Left kidney (tissue), 8 donors: ENCODE measurements at places on chromosomes 11 and 22. TPM values are rescaled to one million over a fixed set of nuclear protein-coding genes. Genes with fewer than 3 reads are reported as not detected.

DNA sequence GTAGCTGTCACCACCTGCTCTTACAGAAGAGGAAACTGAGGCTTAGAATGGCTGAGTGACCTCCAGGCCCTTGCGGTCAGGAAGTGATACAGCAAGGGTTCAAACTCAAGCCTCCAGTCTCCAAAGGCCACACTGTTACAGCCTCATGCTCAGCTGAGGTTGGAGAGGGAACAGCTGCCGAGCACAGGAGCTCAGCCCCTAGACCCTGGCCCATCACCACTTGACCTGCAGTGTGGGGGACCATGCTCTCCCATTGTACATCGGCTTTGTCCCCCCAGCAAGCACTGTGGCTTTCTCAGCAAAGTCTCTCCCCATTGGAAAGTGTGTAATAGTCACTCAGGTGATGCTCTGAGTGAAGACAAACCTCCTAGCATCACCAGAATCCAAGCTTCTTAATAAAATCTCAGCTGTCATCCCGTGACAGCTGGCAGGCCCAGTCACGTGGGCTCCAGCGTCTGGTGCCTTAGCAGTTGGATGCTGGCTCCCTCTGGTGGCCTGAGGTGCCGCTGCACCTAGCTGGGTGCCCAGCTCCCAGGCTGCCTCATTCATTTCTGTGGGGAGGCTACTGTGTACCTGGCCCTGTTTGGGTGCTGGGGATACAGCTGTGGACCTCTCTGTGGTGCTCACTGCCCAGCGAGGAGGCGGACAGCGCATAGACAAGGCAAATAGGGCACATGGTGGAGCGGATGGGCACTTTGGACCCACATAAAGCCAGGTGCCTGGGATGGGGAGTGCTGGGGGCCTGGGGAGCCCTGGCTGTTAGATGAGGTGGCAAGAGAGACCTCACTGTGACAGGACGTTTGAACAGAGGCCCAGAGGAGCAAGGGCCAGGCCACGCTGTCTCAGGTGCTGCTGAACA lies 19.1 kb upstream of the MYRF start:
- peak; percentile 77 for DNase-seq

DNA sequence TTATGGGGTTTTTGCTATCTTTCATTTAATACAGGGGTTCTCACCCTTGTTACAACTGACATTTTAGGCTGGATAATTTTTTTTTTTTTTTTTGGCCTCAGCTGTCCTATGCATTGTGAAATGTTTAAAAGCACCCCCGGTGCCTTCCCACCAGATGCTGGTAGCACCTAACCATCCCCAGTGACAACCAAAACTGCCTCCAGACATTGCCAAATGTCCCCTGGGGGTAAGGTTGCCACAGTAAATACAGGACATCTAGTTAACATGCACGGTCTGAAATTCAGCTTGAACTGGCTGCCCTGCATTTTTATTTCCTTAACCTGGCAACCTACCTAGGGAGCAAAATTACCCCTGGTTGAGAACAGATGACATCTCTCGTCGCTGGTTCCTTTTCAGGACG lies 72.4 kb downstream of the CYTH4 start:
- DNase-seq = no peak

GRCh38 chr11:8386134-8386864 lies 122.6 kb upstream of the LMO1 start:
- no peak for DNase-seq

- DNase-seq = no peak
Observed at GRCh38 chr11:134380785-134381184, 31.3 kb downstream of the B3GAT1 start.

- no peak for DNase-seq
Observed at GRCh38 chr11:74971424-74971823, 17.3 kb upstream of the NEU3 start.

GRCh38 chr11:113529606-113530005 lies 54.4 kb upstream of the DRD2 start:
- DNase-seq = no peak

DNA sequence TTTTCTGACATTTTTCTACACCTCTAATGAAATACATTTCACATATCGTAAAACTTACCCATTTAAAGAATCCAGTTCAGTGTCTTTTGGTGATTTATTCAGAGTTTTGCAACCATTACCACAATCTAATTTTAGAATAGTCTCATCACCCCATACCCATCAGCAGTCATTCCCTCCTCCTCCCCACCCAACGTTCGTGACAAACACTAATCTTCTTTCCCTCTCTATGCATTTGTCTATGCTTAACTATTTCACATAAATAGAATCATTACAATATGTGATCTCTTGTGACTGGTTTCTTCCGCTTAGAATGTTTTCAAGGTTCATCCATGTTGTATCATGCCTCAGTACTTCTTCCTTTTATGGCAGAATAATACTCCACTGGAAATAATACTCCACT lies 9.5 kb downstream of the TTC28 start:
- no peak for DNase-seq

GRCh38 chr22:22099194-22099486 lies 116.6 kb upstream of the TOP3B start:
- no peak for DNase-seq

GRCh38 chr22:27554841-27555456 lies 246.6 kb downstream of the MN1 start:
- DNase-seq = no peak

GRCh38 chr11:124108156-124108555 lies 7.1 kb upstream of the VWA5A start:
- no peak for DNase-seq

DNA sequence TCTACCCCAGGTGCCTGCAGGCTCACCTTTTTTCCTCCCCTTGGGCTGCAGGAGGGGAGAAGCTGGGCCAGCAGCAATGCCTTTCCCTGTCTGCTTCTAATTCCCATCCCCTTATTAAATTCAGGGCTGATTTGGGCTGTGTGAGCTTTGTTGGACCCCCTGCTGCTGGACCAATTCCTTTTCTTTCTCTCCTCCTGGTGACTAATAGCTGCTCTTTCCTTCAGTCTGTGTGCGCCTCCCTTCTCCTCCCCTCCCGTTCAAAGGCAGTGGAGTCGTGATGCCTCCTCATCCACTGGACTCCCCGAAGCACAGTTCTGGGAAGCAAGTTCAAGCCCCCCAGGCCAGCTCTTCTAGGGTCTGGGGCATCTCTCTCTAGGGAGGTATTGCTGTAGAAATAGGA lies 567.9 kb upstream of the CADM1 start:
- DNase-seq = no peak

GRCh38 chr11:120172054-120172911 lies 34.4 kb upstream of the TRIM29 start:
- DNase-seq = peak; percentile 68

DNA sequence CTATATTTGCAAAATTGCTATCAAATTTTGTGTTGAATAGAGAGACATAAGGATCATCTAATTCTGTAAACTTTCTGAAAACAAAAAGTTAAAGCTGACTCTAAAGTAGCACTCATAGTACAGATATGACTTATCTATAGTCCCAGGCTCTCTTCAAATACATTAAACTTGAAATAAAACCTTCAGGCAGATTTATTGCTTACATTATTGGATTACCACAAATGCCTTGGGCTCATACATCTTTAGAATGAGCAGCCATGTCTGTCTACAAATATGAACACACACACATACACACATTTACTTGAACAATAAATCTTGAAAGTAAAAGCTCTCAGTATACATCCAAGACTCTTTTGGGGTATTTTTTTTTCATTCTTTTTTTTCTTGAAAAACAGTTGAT lies 207.9 kb downstream of the LUZP2 start:
- DNase-seq = no peak

GRCh38 chr11:82082976-82083375 lies 650.7 kb downstream of the FAM181B start:
- DNase-seq = peak; percentile 28

DNA sequence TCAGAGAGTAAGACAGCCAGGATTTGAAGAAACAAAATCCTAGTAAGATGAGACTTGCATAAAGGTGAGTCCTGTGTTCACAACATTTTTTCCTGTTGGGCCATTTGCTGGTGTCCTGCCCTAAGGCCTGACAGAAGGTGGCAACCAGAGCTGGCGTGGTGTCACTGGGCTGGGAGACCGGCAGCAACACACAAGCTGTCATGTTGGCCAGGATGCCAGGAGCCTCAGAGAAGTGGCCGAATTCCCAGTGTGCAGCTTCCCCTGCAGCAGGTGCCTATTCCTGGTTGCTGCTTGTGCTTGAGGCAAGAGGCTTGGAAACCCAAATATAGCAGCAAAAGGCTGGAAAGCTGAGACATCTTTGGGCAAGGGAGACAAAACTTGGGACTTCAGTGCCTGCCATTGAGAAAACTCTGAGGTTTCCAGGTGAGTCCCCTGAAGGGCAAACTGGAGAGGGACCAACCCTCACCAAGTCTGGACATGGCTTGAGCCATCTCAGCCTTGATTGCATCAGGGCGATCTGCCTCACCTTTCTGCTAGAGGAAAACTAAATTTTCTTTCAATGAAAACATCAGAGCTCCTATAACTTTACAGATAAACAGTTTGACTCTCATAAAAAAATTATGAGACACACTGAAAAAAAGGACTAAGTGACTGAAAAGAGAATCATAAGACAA lies 25.9 kb downstream of the ALG12 start:
- DNase-seq = no peak

DNA sequence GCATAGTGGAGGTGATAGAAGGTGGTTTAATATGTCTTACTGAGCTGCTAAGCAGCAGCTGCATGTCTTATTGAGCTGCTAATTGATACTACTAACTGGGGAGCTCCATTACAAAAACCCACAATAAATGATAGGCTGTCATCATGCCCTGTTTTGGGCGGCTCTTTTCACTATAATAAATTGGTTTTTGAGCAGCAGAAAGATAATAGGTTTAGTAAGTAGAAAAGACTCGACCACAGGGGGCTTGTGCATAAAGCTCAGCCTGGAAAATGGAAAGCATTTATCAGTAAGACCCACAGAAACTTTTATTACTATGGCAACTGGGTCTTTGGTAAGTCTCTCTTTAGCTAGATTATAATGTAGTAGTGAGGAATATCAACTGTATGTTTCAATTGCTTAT lies 117.6 kb downstream of the LDLRAD3 start:
- DNase-seq = no peak

DNA sequence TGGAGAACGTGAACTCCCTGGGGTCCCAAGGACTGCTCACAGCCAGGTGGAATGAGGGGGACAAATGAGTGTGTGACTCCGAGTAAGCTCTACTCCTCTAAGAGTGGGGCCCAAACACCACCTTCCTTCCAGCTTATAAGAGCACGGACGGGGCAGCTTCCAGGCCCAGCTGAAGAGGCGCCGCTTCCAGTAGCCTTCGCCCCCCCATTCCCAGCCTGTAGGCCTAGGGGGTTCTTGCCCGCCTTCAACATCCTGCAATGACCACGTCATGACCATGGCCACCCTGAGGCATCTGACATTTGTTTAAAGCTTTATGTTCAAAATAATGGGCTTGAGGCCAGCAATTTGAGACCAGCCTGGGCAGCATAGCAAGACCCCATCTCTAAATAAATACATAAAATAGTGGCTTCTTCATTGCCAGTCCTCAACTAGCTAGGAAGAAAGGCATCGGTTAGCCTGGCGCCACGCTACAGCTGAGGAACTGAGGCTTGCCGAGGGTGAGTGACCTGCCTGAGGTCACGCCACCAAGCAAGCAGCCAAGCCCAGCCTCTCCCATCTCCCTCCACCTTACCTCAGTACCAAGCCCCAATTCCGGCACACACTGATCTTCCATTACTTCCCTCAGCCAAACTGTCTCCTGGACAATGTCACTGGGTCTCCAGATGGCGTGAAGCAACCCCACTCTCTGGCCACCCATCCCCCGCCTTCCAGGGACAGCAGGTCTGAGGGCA lies 7.8 kb upstream of the TNFRSF13C start:
- DNase-seq = no peak

DNA sequence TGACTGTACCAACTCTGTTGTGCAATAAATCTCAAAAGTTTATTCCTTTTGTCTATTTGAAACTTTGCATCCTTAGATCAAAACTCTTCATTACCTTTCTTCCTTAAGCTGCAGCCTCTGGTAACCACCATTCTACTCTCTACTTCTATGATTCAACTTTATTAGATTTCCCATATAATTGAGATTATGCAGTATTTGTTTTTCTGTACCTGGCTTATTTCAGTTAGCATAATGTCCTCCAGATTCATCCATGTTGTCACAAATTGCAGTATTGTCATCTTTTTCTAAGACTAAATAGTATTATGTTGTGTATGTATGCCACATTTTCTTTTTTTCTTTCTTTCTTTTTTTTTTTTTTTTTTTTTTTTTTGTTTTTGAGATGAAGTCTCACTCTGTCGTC lies 1176.3 kb upstream of the TENM4 start:
- DNase-seq = no peak

GRCh38 chr22:32992821-32993220 lies 65.4 kb downstream of the SYN3 start:
- DNase-seq = no peak

KCNJ1 gene
- polyA plus RNA-seq = 76.0 TPM

MYBPC3 gene
- 0.13 TPM for polyA plus RNA-seq

PAX6 gene
- 0.15 TPM for polyA plus RNA-seq

HMOX1 gene
- 50.6 TPM for polyA plus RNA-seq

EHD1 gene
- 56.5 TPM for polyA plus RNA-seq
